ENCODE measurements at places on chromosomes 7 and 10. TPM values are rescaled to one million over a fixed set of nuclear protein-coding genes. Genes with fewer than 3 reads are reported as not detected.

DNA sequence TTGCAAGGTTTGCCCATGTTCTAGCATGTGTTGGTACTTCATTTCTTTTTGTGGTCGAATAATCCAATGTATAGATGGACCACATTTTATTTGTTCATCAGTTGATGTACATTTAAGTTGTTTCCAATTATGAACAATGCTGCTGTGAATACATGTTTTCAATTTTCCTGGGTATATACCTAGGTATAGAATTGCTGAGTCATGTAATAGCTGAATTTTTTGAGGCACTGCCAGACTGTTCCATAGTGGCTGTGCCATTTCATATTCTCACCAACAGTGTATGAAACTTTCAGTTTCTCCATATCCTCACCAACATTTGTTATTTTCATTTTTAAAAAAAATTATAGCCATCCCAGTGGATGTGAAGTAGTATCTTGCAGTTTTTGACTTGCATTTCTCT lies 90.5 kb downstream of the EZH2 start:
- no peaks in the 10 kb centered on the region for H3K4me1 ChIP-seq
- peaks cover 71% of the 10 kb centered on the region for H3K36me3 ChIP-seq
- no peak overlapping the region for H3K4me3 ChIP-seq
- no peak overlapping the region for H3K27ac ChIP-seq
- DNase-seq, result peak; percentile 6
- no peaks in the 10 kb centered on the region for H3K27me3 ChIP-seq

DNA sequence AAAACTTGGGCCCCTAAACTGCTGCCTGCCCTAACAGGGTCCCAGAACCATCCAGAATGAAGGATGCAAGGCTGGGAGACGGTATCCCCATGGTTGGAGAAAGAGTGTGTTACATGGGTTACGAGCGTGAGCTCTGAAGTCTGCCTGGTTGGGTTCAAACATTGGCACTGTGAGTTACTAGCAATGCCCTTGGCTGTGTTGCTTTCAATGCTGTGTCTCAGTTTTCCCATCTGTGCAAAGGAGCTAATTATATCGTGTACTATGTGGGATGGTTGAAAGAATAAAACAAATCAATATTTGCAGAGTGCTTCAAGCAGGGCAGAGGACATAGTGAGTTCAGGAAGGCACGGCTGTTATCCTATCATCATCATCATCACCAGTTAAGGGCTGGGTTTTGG lies 114.7 kb downstream of the ZMIZ1 start:
- peaks cover 47% of the 10 kb centered on the region for H3K4me1 ChIP-seq
- H3K27me3 ChIP-seq, result no peaks in the 10 kb centered on the region
- 0 out of 2 replicates have a peak, but pooled peaks cover 4% of the 10 kb centered on the region for H3K36me3 ChIP-seq
- no peak for DNase-seq
- H3K4me3 ChIP-seq, result no peak overlapping the region

DNA sequence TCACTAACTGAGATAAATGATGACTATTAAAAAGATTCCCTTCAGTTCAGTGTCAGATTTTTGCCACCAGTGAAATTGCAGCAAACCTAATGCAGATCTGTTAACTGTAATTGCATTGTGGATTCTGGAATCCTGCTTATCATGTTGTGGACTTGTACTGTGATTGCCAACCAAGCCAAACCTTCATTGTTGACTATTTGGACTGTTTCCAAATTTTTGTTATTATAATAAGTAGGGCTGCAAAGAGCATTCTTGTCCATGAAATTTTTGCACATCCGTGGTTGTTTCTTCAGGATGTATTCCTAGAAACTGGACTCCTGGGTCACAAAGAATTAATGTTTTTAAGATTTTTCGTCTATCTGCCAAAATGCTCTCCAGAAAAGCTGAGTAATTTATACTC lies 281.6 kb upstream of the ZMIZ1 start:
- DNase-seq, result no peak
- no peaks in the 10 kb centered on the region for H3K4me1 ChIP-seq
- H3K4me3 ChIP-seq, result no peak overlapping the region
- no peaks in the 10 kb centered on the region for H3K36me3 ChIP-seq

DNA sequence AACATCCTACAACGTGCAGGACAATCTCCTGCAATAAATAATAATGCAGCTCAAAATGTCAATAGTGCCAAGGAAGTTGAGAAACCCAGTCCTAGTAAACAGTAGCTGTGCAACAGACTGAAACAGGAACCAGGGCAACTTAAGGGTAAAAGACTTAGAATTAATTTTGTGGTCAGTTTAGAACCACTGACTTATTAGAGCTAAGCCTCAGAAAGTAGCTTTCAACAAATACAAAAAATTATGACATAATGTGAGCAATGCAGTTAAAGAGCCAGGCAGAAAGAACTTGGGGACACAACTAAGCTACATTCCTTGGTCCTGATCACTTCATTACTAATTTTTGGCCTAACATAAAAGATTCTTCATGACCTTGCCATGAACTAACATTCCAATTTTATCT lies 195.4 kb downstream of the MACC1 start:
- H3K4me3 ChIP-seq, result no peak overlapping the region
- no peaks in the 10 kb centered on the region for H3K27me3 ChIP-seq
- no peak overlapping the region for H3K27ac ChIP-seq
- peak; percentile 4 for DNase-seq

GRCh38 chr10:70661623-70662361 lies 10.5 kb upstream of the ADAMTS14 start:
- H3K36me3 ChIP-seq, result no peaks in the 10 kb centered on the region
- no peak overlapping the region for H3K27ac ChIP-seq
- H3K4me3 ChIP-seq, result no peak overlapping the region

DNA sequence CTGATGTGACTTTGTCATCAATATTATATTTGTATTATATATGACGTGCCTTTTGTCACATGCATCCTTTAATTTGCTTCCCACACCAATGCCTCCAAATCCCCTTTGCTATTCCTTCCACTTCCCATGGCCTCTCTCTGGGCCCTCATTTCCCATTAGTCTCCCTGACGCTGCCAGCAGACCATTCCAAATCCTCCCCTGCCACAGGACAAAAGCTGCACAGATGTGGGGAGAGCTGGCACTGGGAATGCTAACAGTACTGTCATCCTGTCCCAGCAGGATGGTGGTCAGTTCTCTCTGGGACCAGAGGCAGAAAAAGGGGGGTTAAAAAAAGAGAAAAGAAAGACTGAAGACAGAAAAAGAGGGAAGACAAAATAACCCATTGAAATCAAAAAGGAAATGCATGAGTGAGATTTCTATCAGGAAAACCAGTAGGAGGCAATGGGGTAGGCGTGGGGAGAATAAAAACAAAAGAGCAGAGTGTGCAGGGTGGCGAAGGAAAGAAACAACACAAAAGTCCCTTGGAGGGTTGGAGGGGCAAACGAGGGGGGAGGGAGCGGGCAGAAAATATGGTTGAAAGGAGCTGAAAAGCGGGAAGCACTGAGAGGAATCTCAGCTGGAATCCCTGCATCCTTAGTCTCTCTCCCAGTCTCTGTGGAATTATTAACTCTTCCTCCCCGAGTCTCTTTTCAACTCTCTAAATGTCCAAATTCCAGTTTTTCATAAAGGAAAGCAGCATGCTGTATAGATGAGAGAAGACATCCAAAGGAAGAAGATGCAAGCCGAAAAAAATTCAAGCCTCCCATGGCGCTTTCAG lies 59.2 kb upstream of the PTN start:
- H3K27me3 ChIP-seq, result no peaks in the 10 kb centered on the region
- H3K4me3 ChIP-seq, result no peak overlapping the region
- H3K27ac ChIP-seq, result no peak overlapping the region
- H3K36me3 ChIP-seq, result peaks cover 7% of the 10 kb centered on the region

GRCh38 chr7:132355048-132355447 lies 221.2 kb downstream of the PLXNA4 start:
- DNase-seq, result no peak
- H3K27me3 ChIP-seq, result peaks cover 23% of the 10 kb centered on the region
- H3K4me1 ChIP-seq, result no peaks in the 10 kb centered on the region
- H3K36me3 ChIP-seq, result no peaks in the 10 kb centered on the region
- H3K27ac ChIP-seq, result no peak overlapping the region
- no peak overlapping the region for H3K4me3 ChIP-seq

GRCh38 chr7:15836041-15836440 lies 149.6 kb upstream of the MEOX2 start:
- H3K27ac ChIP-seq, result no peak overlapping the region
- H3K4me3 ChIP-seq, result no peak overlapping the region
- no peaks in the 10 kb centered on the region for H3K36me3 ChIP-seq
- peak; percentile 42 for DNase-seq

- DNase-seq, result no peak
- H3K4me1 ChIP-seq, result no peaks in the 10 kb centered on the region
- no peaks in the 10 kb centered on the region for H3K27me3 ChIP-seq
- no peak overlapping the region for H3K27ac ChIP-seq
- H3K4me3 ChIP-seq, result no peak overlapping the region
Measured at GRCh38 chr10:791639-792038, 102.2 kb upstream of the DIP2C start.

GRCh38 chr10:63976538-63976937 lies 455.3 kb downstream of the REEP3 start:
- no peaks in the 10 kb centered on the region for H3K27me3 ChIP-seq
- no peak overlapping the region for H3K27ac ChIP-seq
- no peak overlapping the region for H3K4me3 ChIP-seq
- peak; percentile 63 for DNase-seq

DNA sequence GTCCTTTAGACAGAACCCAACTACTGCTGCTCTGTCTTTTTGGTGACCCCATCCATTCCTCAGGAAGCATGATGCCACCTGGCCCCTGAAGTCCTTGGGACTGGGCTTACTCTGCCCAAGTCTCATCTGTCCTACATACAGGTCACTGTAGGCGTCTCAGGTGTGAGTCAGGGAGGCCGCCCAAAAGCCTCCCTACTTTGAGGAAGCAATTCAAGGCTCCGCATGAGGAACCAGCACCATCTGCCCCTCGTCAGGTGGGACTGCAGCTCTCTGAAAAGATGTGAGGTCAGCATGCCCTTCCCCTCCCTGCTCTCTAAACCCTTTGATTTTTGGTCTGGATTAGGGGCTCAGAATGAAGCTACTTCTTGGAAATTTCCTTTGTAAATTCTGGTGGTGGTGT lies 354.8 kb downstream of the CXCL12 start:
- H3K4me3 ChIP-seq, result no peak overlapping the region
- no peak overlapping the region for H3K27ac ChIP-seq
- H3K36me3 ChIP-seq, result no peaks in the 10 kb centered on the region
- no peaks in the 10 kb centered on the region for H3K27me3 ChIP-seq
- peaks cover 12% of the 10 kb centered on the region for H3K4me1 ChIP-seq
- DNase-seq, result no peak

- no peak for DNase-seq
- no peak overlapping the region for H3K4me3 ChIP-seq
- H3K27ac ChIP-seq, result peak overlapping the region; percentile 60
- peaks cover 15% of the 10 kb centered on the region for H3K4me1 ChIP-seq
Measured at GRCh38 chr7:137590756-137591305, 247.3 kb upstream of the PTN start.

DNA sequence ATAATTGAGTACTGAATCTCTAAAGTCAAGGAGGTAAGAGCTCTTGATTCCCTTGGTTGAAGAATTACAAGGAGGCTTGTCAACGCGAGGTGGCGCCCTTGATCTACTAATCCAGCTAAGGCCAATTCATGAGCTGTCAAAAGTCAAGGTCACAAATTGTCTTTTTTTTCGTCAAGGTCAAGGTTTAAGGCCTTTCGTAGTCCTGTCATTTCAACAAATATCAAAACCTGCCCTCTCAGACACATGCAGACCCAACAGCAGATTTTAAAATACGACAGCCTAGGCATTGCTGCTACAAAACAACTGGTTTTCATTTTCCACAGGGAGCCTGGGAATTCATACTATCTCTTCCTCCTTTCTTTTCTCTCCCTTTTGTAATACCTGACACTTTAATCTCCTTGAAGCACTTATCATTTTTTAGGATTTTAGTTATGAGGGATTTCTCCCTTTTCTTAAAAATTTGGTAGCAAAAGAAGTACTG lies 3.6 kb downstream of the HOXA13 start:
- H3K27me3 ChIP-seq, result peaks cover 15% of the 10 kb centered on the region
- H3K4me3 ChIP-seq, result no peak overlapping the region
- no peak overlapping the region for H3K27ac ChIP-seq
- H3K36me3 ChIP-seq, result no peaks in the 10 kb centered on the region

DNA sequence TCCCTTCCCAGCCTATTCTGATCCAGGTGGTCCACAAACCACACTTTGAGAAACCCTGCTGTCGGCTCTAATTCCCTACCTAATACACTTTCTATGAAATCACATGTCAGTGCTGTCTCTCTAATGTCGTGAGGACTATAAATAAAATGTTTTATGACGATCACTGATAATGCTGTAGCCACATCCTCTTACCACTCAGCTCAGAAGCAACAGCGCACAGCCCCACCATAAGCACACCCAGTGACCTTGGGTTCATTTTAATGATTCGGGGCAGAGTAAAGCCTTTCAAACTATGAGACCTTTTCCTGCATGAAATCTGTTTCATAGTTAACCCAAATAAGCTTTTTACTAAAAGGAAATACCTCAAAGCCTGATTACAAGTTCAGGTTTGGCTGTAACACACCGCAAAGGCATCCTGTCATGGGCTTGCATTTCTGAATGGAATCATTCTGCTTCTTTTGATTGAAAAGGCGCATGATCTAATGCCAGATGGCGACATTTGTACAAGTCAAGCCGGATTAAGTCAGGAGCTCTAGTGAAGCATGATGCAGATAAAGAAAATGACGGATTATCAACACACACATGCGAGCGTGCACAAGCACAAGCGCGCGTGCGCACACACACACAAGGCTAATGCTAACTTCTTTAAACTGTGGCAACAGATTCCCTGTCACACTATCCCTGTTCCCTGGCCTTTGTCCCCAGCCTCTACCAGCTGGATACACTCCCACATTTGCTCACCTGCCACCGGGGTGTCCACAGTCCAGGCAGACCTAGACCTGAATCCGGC lies 180.5 kb upstream of the PDE1C start:
- DNase-seq, result no peak
- no peaks in the 10 kb centered on the region for H3K36me3 ChIP-seq
- H3K4me1 ChIP-seq, result no peaks in the 10 kb centered on the region
- no peak overlapping the region for H3K27ac ChIP-seq

DNA sequence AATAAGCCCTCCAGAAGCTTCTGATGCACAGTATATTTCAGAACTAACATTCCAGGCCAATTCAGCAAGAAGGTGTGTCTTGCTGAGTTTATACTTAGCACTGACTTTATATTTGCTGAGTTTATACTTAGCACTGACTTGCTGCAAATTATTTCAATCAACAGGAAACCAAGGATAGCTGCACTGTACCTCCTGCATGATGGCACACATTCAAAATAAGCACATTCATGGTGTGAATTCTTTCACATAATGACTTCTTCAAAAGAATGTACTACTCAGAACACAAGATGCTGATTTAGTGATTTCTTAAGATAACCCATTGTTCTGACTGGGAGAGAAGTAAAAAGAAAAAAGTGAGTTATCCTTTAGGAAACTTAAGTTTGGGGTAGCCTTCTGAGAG lies 52.0 kb downstream of the JAZF1 start:
- no peak overlapping the region for H3K27ac ChIP-seq
- H3K27me3 ChIP-seq, result no peaks in the 10 kb centered on the region
- H3K4me1 ChIP-seq, result peaks cover 43% of the 10 kb centered on the region
- peak; percentile 39 for DNase-seq
- H3K36me3 ChIP-seq, result no peaks in the 10 kb centered on the region

- peak overlapping the region; percentile 34 for H3K27ac ChIP-seq
- H3K36me3 ChIP-seq, result no peaks in the 10 kb centered on the region
- peak overlapping the region; percentile 80 for H3K4me3 ChIP-seq
- DNase-seq, result peak; percentile 71
- H3K4me1 ChIP-seq, result no peaks in the 10 kb centered on the region
Measured at GRCh38 chr10:79905322-79906314, 43.3 kb downstream of the SFTPD start.

The CACNB2 gene
- total RNA-seq, result 0.32 TPM

The ELN gene
- total RNA-seq, result 974 TPM

The KNDC1 gene
- 0.54 TPM for total RNA-seq

The ITIH2 gene
- total RNA-seq, result not detected

The FAM25G gene
- not detected for total RNA-seq

The GPC2 gene
- 0.22 TPM for total RNA-seq

The GNGT1 gene
- total RNA-seq, result not detected

The RELN gene
- 0.97 TPM for total RNA-seq

All from GM23248 (cell line).